ENCODE measurements at places on chromosomes 11 and 22.

GRCh38 chr11:117723277-117724024 is 73.6 kb downstream of the DSCAML1 start:
- no peak for DNase-seq

GRCh38 chr11:70620510-70621184 is 222.3 kb downstream of the CTTN start:
- no peak for DNase-seq

DNA sequence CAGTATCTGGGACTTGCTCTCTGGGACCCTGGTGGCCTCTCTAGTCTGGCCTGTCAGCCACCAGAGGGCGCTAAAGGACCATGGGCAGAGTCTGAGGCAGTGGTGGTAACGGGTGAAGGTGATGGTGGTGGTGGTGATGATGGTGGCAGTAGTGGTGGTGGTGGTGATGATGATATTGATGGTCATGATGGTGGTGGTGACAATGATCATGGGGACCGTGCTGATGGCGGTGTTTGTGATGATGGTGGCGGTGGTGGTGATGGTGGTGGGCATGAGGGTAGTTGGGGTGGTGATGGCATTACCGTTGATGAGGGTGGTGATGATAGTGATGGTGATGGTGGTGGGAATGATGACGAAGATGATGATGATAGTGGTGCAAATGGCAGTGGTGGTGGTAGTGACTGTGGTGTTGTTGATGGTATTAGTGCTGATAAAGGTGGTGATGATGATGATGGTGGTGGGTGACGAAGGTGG is 16.0 kb downstream of the TRPM5 start:
- DNase-seq, result peak; percentile 26

- DNase-seq, result no peak
Measured at GRCh38 chr22:50261615-50262459, at the start of gene MAPK12. Gene MAPK12 (minus strand): TSS chr22:50261683. CDS start chr22:50261509, 174 bp downstream.

DNA sequence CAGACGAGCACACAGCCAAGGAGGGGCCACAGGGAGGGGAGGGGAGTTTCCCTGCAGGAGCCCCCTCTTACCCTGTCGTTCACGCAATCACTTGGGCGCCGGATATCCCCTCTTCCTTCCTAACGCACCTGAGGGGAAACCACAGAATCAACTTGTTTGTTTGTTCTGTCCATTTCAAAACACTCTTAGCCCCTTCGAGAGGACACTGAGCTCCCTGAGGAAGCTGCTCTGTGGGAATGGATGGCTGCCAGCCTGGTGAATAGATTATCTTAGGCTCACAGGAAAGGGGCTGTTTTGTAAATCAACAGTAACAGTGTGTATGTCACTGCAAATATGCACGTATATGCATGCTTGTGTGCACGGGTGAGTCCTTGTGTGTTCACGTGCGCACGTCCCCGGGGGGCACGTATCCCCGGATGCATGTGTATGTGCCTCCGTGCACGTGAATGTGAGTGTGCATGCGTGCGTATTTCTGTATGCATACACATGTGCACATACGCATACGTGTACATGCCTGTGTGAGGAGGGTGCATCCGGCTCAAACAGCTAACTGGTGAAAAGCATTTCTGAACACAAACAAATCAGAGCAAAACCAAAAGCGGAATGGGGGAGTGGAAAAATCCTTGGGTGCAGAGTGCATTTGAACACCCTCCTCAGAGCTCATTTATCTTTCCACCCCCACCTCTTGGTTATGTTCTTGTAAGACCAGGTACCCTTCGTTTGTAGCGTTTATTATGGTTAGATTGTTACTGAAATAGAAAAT is 7.2 kb downstream of the ARSA start:
- no peak for DNase-seq

DNA sequence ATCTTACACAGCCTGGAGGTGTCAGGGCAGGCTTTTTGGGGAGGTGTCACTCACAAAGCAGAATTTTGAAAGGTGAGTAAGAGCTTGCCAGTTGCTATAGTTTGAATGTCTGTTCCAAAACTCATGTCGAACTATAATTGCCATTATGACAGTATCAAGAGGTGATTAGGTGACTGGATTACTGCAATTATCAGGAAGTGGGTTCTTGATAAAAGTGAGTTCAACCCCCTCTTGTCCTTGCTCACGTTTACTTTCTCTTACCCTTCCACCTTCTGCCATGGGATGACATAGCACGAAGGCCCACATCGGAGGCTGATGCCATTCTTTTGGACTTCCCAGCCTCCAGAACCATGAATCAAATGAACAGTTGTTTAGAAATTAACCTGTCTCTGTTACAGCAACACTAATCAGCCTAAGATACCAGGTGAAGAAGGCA is 4.7 kb upstream of the C11orf86 start:
- DNase-seq, result no peak

DNA sequence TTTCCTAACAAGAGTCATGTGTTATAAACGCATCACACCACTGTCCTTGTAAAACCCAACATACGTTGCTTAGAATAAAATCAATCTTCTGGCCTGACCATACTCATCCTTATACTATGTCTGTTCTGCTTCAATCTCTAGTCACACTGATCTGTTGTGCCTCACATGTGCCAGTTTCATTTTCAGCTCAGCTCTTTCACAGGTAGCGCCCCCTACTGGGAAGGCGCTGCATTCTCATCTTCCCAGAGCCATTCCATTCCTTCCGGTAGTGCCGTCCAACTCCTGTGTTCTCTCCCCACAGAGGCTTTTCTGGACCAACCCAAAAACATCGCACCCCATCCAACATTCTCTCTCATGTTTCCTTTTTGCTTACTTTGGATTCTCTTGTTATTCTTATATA is 22.2 kb downstream of the CASP5 start:
- DNase-seq, result no peak

DNA sequence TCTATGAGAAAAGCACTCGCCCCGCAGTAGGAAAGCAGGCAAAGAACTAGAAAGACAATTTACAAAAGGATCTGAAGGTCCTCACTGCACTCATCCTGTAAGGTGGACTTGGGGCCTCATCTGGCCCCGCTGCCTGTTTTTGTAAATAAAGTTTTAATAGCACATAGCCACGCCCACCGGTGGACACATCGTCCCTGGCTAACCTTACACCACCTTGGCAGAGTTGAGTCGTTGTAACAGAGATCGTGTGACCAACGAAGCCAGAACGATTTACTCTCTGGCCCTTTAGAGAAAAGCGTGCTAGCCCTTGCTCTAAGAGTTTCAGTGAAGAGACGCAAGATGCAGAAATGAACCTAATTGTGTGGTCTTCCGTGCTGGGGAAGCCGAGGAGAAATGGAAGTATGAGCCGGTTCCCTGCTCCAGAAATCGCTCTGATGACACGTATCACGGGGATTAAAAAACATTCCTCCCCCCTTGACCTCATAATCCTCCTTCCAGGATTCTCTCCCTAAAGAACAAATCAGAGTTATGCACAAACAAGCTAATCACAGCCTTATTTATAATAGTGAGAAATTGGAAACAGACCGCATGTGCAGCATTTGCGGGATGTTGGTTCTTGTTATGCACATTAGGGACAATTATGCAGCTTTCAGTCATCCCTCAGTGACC is 80.1 kb downstream of the CDKN1C start:
- no peak for DNase-seq

DNA sequence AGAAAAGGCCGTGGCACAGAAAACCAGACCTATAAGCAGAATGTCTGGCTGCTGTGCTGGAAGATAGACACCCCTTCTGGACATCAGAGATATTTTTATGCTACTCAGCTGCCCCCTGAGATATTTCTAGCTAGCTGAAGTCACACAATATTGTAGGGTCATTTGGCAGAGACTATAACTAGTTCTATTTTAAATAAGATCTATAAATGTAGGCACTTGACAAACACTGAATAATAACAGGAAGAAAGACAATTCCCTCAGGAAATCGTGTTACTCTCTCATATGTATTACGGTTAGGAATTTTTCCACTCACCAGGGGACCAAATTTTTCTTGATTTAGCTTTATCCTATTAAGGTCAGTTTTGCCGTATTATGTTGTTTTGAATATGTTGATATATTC is 845.4 kb downstream of the OPCML start:
- DNase-seq, result no peak

- no peak for DNase-seq
Measured at GRCh38 chr22:27517361-27518155, 284.0 kb downstream of the MN1 start.

GRCh38 chr11:77199137-77199745 is 71.2 kb downstream of the MYO7A start:
- no peak for DNase-seq

- DNase-seq, result no peak
Measured at GRCh38 chr22:17101475-17102296, 16.9 kb downstream of the IL17RA start.

Measured in midbrain (tissue), 1 donor.